ENCODE measurements at places on chromosomes 7 and 10.
A peak's percentile ranks its signal among the peaks of the same experiment; 100 is the strongest.

DNA sequence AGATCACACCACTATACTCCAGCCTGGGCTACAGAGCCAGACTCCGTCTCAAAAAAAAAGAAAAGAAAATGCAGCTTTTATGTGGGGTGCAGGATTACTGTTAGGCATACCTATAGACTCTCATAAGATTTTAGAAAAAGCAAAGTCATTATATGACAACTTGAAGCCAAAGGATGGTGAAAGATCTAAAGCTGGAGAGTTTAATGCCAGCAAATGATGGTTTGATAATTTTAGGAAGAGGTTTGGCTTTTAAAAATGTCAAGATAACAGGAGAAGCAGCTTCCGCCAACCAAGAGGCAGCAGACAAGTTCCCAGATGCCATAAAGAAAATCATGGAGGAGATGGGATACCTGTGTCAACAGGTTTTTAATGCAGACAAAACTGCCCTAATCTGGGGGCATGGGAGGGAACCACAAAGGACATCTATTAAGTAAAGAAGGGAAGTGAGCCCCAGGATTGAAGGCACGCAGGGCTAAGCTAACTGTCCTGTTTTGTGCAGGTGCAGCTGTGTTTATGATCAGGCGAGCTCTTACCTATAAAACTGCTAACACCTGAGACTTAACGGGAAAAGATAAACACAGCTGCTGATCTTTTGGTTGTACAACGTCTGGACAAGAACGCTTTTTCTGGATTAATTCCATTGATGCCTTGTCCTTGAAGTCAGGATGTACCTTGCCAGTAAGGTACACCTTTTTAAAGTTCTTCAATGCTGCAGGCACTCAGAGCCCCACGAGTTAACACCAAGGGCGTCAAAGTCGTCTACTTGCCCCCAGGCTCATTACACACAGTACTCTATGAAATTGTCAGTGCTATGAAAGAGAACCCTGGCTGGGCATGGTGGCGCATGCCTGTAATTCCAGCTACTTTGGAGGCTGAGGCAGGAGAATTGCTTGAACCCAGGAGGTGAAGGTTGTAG, 10.5 kb upstream of the ANKRD61 start:
- DNase-seq, result no peak

DNA sequence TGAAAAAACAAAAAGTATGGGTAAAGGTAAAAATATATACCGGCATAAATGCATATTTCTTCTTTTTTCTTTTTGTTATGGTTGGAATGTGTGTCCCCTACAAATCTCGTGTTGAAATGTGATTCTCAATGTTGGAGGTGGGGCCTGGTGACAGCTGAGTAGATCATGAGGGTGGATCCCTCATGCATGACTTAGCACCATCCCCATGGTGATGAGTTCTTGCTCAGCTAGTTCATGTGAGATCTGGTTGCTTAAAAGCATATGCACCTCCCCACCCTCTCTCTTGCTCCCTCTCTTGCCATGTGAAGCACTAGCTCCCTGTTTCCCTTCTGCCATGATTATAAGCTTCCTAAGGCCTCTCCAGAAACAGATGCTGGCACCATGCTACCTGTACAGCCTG, 93.3 kb downstream of the HYCC1 start:
- no peak for DNase-seq

DNA sequence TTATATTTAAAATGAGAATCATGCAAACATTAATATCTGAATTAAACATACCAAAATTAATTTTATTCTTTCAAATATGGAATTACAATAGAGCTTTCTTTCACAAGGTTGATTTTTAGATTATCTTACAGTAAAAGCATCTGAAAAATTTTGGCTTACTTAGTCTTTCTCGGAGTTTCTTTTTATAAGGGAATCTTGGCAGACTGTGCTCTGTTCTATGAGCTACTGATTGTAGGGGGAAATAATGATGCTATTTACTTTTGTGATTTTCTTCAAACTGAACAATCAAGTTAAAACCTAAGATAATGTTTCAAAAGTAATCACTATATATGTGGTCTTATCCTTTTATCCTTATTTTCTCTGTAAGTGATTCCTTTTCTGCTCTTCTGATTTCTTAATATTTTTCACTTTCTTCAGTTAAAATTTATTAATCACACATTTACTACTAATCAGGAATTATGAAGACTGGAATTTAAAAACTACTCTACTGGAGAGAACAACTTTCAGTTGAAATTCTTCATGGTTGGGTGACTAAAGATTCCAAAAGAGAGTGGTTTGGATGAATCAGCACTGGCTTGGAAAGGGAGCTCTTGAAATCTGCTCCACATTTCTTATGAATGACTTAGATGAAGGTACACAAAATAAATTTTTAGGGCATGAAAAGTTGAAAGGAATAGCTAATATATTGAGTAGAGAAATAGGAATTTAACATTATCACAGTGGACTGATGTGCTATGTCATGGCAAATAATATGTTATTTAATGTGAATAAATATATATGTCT, 103.9 kb downstream of the PPP1R9A start:
- no peak for DNase-seq

- DNase-seq, result no peak
Measured at GRCh38 chr10:32459051-32459698, 13.2 kb downstream of the CCDC7 start.

DNA sequence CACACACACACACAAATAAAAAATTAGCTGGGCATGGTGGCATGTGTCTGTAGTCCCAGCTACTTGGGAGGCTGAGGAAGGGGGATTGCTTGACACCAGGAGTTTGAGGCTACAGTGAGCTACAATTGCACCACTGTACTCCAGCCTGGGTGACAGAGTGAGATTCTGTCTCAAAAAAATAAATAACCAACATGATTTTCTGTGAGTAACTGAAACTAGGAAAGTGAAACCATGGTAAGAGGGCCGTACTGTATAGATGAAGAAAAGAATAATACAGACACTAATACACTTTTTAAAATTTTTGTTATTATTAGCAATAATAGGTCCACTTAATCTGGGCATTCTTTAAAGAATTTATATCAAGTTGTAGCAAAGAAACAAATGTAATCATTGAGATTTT, 170.9 kb downstream of the HGF start:
- DNase-seq, result no peak

DNA sequence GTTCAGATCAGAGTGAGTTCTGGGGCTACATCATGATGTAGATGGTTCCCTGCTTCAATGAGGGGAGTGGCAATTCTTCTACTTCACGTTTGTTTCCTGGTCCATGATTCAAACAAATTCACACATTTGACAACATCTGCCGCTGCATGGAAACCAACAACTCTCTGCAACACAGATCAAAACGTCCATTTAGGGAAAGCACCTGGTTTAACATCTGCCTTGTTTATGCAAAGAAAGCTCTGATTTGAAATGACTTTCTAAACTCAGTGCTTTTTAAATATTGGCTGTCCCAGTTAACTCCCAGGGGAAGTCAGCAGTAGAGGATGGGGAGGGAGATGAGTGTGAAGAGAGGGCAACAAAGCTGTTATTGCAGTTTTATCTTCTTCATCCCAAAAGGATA, 93.8 kb downstream of the GAD2 start:
- no peak for DNase-seq

GRCh38 chr10:97195706-97196222, 10.0 kb upstream of the SLIT1 start:
- no peak for DNase-seq

DNA sequence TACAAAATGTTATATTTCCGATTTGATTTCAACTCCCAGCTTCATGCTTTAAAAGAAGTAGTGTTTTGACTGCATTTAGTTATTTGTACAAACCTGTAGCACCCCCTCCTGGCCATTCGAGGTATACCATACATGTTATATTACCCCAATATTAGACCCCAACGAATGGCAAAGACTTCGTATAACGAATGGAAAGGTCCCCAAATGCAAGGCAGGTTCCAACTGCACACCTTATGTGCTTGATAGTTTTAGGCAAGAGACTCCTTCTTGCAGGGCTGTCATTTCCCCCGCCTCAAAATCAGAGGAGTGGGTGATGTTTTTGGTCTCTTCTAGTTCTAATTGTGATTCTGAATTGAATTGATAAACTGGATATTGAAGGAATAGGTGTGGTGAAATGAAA, 101.1 kb upstream of the TARP start:
- DNase-seq, result no peak

GRCh38 chr7:134787720-134788119, 8.3 kb downstream of the CALD1 start:
- DNase-seq, result no peak

GRCh38 chr7:111873963-111874690, 311.8 kb upstream of the IMMP2L start:
- no peak for DNase-seq

DNA sequence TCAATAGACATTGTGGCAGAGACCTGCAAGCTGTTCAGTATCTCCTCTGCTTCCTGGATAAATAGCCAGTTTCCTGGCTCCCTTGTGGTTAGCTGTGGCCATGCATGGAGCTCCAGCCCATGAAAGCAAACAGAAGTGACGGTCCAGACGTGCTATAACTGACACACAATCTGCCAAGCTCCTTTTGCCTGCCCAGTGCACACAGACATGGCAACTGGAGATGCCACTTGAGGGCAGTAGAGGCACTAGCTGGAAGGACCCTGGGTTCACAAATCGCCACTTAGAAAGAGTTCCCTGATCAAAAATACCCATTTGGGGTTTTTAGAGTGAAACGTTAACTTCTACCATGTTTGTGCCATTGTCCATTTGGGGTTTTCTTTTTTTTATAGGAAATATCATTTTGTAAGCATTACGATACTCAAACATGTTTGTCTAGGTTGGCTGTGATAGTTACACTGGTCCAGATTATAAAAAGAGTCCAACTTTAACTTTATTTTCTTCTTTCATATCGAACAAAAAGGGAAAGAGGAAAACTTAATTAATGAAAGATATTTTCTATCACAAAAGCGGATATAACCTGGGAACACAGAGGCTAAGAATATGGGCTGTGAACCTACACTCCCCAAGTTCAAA, 31.3 kb downstream of the KIN start:
- no peak for DNase-seq

- no peak for DNase-seq
Measured at GRCh38 chr7:22587322-22587721, 87.3 kb upstream of the STEAP1B start.

GRCh38 chr7:157625973-157626742, 289.4 kb downstream of the DNAJB6 start:
- no peak for DNase-seq

- no peak for DNase-seq
Measured at GRCh38 chr7:140881507-140882228, 43.1 kb downstream of the BRAF start.

DNA sequence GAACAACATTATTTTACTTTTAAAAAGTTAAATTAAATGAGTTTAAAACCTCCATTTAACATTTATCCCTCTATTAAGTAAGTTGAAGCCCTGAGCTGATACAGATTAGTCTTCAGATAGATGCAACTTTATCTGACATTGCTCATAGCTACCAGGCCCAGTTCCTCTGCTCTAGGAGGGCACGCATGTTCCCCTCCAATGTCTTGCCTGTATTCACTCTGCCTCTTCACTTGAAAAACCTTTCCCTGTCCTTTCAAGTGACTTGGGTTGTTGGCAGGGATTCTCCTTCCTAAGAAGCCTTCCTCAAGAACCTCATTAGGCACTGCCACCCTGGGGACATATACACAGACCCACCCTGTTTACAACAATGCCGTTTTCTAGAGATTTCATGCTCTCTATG, 270.4 kb downstream of the RELN start:
- no peak for DNase-seq

DNA sequence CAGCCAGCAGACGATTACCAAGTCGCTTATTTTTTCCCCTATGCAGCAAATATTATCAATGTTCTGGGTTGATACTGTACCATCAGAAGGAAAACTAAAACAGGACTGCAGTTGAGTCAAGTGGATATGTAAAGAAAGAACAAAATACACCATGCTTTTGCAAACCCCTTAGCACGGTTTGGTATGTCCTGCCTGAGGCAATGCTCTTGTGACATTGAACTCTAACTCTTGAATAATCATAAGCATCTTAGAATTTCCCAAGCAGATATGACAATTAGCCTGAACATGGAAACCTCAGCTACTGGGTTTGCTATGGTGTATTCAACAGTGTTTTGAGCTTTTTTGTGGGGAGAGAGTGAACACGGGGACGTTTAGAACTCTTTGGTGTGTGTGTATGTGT, 107.4 kb downstream of the ETV1 start:
- DNase-seq, result no peak

DNA sequence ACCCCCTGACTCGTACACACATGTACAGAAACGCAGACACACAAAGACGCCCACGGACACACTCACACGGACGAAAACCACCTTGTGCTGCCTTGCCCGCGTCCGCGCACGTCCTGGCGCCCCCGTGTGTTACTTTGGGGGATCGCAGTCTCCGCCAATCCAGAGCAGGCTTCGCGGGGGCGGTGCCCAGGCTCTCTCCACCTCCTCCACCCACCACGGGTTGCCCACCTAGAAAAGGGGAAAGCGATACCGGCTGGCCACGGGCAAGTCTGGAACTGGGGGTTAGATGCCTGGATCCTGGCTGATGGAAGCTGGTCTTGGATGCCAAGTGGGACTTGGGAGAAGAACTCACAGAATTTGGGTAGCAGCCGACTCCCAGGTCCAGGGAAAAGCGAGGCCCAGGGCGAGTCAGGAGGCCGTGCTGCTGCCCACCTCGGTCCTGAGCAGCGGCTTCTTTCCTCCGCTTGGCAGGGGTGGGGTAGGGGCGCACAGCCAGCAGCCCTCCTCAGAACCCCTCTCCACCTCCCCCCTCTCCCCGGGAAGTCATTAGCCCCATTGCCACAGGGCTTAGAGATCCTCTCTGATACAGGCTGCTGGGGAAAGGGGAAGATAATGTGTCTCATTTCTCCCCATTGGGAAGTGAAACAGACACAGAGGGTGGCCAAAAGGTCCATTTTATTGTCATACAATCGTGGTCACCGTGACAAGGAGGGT, 4.6 kb upstream of the VGF start:
- peak; percentile 66 for DNase-seq

DNA sequence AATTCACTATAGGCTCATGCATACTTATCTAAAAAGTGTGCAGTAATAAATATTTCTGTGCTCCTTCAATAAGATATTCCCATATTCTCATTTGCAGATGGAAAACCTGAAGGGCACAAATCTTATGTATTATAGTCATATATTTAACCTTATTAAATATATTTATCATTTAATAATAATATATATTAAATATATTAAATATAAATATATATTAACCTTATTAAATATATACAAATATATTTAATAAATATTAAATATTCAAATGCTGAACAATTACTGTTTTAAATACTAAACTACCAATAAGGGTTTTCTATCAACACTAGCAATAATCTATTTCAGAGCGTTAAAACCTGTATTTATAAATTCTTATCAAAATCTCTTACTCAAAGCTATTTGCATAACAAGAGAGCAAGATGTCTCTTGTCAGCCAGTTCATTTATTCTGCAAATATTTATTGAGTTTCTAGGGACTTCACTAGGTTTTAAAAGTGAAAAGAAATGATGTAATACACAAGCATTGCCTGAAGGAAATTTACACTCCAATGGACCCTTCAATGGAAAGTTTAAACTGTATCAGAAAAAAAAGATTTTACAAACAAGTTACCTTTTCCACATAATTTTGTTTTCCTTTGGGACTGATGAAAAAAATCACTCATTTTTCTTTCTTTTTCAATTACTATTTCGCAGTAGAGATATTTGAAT, 159.2 kb downstream of the AGMO start:
- no peak for DNase-seq

All from stimulated activated CD8-positive, alpha-beta memory T cell treated with anti-CD3 and anti-CD28 coated beads, Interleukin-2, amount 100 ng/mL, for 1 hour (primary cell).